ENCODE measurements at places on chromosomes 16 and 17. TPM values are rescaled to one million over a fixed set of nuclear protein-coding genes. Genes with fewer than 3 reads are reported as not detected.

The MYCBPAP gene
- 9.3 TPM for total RNA-seq

The CLDN9 gene
- not detected for total RNA-seq

The KRTAP1-1 gene
- not detected for total RNA-seq

- DNase-seq: no peak
Measured at GRCh38 chr17:79677646-79678045, 53.1 kb upstream of the ENPP7 start.

DNA sequence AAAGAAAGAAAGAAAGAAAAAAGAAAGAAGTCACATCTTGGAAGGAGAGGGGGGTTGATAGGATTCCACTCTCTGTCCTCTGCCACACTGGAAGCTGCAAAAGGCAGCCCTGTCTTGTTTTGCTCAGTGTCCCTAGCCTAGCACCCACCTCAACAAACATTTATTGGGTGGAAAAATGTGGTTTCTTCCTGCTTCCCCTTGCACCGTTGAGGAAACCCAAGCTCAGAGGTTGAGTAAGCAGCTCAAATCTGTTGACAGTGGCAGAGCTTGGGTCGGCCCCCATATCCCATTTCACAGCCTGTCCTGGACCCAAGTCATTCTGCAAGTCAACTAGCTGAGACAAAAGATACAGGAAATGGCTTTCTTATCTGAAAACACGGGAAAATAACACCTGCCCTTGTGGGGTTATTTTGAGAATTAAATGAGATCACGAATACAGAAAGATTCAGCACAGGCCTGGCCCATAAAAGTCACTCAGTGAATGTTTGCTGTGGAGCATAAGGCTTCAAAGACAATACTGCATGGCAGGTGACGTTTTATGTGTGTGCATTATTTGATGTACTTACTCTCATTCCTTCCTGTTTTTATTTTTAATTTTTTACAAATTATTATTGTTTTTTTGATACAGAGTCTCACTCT, 63.6 kb downstream of the SCNN1B start:
- no peak for DNase-seq
